GM19239 (cell line): ENCODE measurements at places on chromosomes 4 and X.
A peak's percentile ranks its signal among the peaks of the same experiment; 100 is the strongest.

DNA sequence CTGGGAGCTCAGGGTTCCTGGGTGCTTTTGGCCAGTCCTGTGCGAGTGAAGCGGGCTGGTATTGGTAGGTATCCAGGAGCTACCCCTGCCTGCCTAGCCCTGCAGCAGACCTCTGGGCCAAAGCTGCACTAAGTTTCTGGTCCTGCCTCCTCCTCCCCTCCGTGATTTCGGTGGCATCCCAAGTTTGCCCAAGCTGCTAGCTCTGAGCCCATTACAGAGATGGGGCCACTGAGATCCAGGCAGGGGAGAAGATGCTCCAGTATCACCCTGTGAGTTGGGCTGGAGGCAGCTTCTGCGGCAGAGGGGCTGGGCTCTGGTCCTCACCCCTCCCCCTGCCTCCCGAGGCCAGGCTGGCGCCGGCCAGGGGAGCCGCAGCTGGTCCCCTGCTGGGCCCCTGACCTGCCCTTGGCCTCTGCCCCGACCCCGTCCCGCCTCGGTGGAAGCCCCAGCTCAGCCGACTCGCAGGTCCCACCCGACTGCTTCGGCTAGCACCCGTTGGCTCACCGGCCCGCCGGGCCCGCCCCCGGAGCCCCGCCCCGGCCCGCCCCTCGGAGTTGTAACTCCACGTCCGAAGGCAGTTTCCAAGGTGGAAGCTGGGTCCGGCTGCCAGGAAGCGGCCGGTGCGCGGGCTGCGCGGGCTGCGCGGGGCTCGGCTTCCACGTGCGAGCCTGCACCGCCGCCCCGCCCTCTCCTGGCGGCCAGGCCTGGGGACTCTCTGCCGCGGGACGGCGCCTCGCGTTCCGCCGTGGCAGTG lies at the start of gene DUSP9:
DUSP9 (plus strand) TSS at position 584 of the 754 bp plus-strand sequence. CDS start 751 bp downstream, outside the sequence.
- no peak for DNase-seq

- DNase-seq: no peak
These were observed 12.4 kb downstream of the CASP6 start for GRCh38 chr4:109690690-109691410.

- DNase-seq: no peak
These were observed 130.1 kb downstream of the CEP135 start for GRCh38 chr4:56078866-56079265.

DNA sequence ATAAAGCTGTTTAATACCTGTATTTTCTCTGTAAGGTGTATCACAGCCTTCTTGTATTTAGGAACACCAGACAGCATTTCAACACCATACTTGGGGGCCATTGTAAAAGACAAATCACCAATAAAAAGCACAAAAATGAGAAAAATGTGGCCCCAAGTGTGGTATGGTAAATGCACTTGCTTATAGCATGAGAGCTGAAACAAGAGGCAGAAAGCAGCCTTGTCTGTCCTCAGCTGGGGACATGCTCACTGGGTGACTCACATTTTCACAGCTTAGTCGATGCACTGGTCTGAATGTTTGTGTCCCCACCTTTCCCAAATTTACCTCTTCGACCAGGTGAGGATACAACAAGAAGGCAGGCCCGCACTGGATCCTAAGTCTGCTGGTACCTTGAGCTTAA lies 639.7 kb upstream of the AGA start:
- DNase-seq: no peak

GRCh38 chrX:82703551-82703950 lies 804.5 kb upstream of the POU3F4 start:
- no peak for DNase-seq

DNA sequence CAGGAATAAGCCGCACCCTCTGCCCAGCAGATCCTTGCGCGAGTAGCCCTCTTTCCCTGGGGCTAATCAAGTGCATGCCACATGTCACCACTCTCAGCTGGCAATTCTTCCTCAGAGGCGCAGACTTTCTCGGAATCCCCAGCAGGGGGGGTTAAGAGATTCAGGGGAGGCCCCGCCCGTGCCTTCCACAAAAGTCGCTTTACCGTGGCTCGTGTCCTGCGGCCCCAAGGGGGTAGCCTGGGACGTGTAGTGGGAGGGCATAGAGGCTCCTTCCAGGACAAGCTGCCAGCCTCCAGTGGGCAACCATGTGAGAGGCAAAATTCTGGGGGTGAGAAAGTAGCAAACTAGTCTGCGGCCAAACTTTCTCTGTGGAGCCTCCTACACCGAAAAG lies 652 bp downstream of the SRPX start:
- no peak for DNase-seq

DNA sequence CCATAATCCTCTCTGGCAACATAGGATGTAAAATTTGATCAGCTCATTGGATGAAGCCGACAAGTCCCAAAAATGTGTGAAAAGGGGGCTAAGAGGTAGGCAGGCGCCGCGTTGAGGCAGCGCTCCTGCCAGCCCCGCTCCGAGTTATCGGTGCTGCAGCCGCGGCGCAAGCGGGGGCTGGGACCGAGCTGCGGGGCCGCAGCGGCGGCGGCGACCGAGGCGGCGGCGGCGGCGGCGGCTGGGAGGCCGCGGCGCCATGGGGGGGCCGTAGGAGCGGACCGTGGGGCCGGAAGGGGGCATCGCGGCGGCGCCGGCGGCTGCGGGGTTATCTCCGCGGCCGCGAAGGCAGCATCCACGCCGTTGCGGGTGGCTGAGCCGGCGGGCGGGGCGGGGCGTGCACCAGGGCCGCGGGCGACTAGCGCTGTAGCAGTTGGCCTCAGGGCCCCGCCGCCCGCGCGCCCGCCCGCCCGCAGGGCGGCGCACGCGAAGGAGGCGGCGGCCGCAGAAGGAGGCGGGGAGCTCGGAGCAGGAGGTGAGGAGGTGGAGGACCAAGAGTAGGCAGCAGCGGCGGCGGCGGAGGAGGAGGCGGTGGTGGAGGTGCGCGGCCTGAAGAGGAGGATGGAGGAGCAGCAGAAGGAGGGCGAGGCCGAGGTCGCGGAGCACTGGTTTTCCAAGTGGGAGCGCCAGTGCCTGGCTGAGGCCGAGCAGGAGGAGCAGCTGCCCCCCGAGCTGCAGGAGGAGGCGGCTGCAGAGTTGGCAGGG lies 126.0 kb upstream of the CXorf66 start:
- DNase-seq: peak; percentile 9

GRCh38 chr4:1746265-1746691 lies 25.0 kb downstream of the TACC3 start:
- peak; percentile 92 for DNase-seq

GRCh38 chr4:105797225-105797624 lies 88.6 kb downstream of the GSTCD start:
- no peak for DNase-seq

- DNase-seq: no peak
These were observed 42.9 kb upstream of the SPRY1 start for GRCh38 chr4:123353656-123354055.

GRCh38 chr4:55498051-55498450 lies 48.7 kb downstream of the CLOCK start:
- DNase-seq: no peak

DNA sequence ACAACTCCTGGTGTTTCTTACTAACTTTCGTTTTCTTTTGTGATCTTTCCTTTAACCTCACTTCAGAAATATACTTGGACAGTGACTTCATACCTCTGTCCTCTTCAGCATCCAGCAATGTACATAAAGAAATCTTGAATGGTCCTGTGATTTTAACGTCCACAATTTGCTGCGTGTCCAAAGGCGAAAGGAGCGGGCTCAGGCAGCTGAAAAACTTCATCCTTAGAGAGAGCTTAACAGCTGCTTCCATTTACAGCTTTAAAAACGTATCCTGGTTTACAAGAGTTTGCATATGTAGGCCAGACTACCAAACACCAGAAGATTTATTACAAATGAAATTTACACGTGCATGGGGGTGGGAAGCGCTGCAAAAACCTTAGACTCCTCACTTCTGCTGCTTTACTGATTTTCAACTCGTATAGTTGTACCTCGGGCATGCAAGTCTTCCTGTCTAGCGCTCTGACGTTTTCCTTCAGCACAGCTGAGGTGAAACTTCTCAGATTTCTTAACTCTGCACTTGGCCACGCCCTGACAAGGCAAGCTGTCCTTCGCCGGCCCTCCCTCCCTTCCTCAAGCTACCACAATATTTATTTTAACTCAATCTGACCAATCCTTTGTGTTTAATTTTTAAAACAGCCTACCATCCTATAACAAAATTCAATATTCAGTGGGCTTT lies 406.4 kb downstream of the FAM47A start:
- no peak for DNase-seq
